Activated T-helper 9 cell treated with anti-CD3 and anti-CD28 coated beads, Interleukin-2, amount 50 U/mL, for 16 hours (primary cell): ENCODE measurements at places on chromosomes 2 and 18.

DNA sequence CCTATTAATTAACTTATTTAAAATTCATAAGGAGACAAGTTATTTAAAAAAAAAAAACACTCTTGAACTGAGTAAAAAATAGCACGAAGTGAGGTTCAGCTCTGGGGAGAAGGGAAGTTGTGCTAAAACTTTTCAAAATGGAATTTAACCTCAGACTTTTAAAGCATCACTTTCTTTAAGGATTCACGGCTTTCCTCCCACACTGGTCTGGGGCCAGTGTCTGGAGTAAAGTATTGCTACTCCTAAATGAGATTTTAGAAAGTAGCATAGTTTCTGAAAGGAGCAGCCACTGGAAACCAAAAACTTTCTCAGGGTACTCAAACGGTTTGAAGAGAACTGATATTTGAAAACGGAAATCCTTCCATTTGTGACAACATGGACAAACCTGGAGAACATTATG is 97.7 kb upstream of the CYP1B1 start:
- DNase-seq = no peak

GRCh38 chr2:98669675-98670074 is 61.3 kb downstream of the MGAT4A start:
- no peak for DNase-seq

- DNase-seq = no peak
These were observed 29.3 kb downstream of the ZC3H15 start for GRCh38 chr2:186515376-186515775.

GRCh38 chr2:30738141-30738911 is 68.9 kb downstream of the CAPN13 start:
- no peak for DNase-seq

- DNase-seq = no peak
These were observed 111.1 kb upstream of the RBBP8 start for GRCh38 chr18:22822024-22822423.
